AG08395 (cell line): ENCODE measurements at places on chromosomes 5 and 9.

- no peak for DNase-seq
These were observed 105.3 kb upstream of the SMC2 start for GRCh38 chr9:103988821-103989220.

DNA sequence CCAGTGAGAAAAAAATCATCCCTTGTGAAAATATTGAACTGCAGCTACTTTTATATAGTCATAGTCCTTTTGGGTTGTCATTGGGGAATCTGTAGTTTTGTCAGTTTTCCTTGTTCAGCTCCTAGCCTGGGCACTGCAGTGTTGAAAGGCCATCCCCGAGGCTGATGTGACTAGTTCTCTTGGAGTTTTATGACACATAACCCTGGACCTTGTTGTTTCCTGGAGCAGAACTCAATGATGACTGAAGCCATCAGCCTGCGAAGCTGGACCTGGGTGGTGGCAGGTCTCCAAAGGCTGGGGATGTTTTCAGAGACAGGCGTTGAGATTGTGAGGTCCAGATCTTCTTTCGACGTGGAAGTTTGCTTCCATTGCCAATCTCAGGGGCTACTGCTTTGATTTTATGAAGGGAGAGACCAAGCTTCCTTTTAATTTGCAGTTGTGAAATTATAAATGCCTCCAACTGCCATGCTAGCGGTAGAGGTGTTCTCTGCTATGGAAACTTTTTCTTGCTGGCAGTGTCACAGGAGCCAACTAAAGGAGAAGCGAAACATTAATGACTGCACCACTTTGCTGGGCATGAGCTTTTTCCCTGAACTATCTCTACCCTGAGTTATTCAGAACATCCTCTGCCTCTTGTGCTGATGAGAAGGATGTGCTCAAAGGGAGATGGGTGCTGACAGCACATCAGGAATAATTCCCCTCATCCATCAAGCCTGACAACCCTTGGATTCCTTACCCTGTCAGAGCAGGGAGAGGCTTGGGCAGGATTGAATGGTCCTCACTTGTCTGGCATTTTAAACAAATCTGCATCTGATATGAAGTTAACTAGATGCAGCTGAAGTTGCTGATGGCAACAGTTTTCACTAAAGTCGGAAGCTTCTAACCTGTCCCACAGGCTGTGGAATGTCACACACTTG lies 209.6 kb downstream of the MAST4 start:
- no peak for DNase-seq

- no peak for DNase-seq
These were observed 55.1 kb upstream of the S1PR3 start for GRCh38 chr9:88936132-88936531.

GRCh38 chr5:86500947-86501346 lies 116.8 kb upstream of the COX7C start:
- no peak for DNase-seq

DNA sequence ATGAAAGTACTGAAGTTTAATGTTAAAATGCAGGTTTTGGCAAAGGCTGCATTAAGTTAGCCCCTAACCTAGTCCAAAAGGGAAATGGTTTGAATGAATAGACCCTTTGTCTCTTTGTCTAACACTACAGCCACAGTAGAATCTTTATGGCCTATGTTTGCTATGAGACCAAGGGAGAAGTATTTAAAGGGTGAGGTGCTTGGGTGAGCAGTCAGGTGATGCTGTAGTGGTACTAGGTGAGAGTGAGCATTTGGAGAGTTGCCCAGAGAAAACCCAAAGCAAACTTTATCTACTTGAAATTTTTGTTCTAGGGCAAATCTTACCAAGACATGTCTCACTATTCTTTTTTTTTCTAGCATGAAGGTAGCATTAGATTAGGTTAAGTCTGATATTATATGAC lies 1961.4 kb upstream of the WWC1 start:
- no peak for DNase-seq

GRCh38 chr5:39143151-39143860 lies 69.1 kb upstream of the RICTOR start:
- DNase-seq, result no peak

DNA sequence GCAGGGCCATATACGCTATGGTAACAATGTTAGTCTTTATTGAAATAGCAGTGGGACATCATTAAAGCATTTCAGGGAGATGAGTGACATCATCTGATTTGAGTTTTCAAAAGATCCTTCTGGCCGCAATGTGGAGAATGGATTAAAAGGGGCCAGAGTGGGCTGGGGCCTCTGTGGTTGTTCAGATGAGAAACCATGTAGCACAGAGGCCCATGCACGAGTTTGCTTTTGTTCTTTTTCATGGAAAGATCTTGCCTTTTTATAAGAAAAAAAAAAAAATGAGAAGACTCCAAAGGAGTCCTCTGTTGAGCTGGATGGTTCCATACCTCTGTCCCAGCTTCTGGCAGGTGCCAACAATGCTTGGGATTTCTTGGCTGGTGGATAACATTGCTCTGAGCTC lies 173.5 kb upstream of the SPRY4 start:
- no peak for DNase-seq

- no peak for DNase-seq
These were observed 670 bp upstream of the PURA start for GRCh38 chr5:140113180-140113698.

DNA sequence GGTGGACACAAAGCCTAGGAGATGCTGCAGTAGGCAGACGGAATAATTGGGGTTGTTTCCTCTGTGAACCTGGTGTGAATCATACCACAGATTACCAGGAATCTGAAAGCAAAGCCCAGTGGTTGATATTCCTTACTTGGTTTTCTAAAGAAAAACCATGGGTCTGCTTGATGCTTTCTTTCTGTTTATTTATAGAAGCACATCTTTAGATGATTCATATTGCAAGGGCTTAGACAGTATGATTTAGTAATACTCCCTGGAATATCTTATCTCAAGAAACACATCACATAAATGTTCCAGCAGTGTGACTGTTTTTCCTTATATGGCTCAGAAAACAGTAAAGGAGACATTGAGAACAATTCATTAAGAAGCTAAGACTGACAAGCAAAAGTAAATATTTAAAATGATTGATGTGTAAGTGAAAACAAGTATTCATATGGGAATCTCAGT lies 623.3 kb downstream of the RAB3C start:
- DNase-seq, result no peak

DNA sequence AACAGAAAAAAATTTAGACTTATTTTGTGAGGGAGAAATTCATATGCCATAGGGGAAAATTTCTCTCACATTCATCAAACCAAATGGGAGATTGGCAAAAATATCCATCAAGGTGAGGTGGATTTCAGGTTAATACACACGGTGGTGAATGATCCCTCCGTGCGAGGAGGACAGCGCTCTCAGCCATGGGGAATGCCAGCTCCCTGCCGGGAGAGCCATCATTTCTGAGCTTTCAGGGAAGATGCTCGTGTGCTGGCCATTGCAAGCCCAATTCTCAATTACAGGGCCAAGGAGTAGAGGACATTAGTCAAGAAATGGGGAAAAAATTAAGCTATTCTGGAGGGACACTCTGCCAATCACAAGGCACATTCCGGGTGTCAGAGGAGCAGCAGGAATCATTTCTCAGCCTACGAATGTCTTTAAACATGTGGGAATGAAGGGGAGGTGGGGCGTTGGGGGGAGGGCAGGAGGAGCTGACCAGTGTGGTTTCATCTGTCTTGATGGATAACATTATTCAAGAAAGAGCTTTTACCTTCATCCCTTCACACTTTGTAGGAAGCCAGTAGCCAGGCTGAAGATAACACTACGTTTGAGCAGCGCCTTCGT lies 165.5 kb downstream of the DAB2IP start:
- no peak for DNase-seq

DNA sequence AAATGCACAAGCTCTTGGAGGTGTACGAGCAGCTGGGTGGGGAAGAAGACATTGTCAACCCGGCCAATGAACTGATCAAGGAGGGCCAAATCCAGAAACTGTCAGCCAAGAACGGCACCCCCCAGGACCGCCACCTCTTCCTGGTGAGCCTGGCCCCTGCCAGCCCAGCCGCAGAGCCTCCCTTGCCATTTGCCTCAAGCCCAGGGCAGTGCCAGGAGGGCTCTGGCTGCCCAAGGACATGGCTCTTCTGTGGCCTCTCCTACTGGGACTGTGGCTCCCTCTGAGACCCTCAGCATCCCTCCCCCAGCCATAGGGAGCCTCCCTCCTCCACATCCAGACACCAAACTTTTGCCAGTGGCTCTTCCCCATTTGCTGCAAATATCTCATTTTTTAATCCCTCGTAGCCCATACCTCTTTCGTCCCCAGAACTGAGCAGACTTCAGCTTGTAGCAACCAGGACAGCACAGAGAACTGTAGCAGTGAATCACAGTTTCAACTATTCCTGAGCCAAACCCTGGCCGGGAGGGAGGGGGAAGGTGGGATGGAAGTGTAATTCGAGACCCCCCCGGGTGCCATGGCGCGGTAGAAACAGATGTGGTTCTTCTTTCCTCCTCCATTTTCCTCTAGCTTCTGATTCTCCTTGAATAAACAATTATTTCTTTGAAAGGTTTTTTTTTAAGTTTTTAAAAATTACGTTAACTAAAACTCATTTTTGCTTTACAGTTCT lies 44.5 kb upstream of the SUSD3 start:
- DNase-seq, result no peak

GRCh38 chr5:42387563-42387962 lies 35.7 kb upstream of the GHR start:
- no peak for DNase-seq

DNA sequence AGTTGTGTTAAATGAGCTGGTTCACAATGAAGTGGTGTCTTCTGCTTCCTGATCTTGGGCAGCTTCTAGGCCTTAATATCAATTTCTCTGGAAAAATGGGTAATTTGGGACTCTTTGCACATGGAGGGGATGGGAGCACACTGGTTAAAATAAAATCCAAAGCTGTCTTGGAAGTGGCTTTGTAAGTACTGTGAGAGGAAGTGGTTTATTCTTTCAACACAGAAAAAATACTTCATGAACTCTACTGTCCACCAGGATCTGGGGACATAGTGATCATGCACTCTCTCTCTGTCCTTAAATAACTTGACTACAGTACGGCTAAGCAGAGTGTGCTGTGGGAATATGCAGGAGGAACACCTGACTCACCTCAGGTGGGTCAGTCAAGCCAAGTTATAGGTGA lies 2.4 kb downstream of the PCYOX1L start:
- DNase-seq, result no peak

- DNase-seq, result peak; percentile 14
These were observed 744 bp downstream of the OTULIN start for GRCh38 chr5:14665101-14665822.

- no peak for DNase-seq
These were observed 15.1 kb upstream of the CXCL14 start for GRCh38 chr5:135593886-135594285.

DNA sequence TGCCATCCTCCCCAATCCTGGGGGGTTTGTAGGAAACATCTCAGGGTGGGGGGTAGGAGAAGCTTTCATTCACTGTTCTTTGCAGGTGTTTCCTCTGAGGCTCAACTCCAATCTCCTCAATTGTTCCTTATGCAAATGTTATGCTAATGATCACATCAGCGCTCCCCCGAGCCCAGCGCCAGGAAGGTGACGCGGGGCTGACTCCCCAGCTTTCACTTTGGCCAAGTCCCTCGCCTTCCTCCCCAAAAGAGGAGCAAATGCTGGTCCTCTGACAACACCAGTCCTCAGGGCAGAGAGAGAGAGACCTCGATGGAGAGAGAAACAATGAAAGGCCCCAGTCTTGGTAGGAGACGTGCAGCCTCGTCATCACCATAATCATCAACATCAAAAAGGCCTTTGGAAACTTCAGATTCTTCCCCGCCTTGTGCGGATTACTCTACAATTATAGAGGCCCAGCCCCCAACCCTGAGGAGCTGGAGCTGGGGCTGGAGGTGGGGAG lies 39.1 kb downstream of the PCDH1 start:
- no peak for DNase-seq

- DNase-seq, result peak; percentile 79
These were observed 14.3 kb upstream of the NR4A3 start for GRCh38 chr9:99807276-99807852.

DNA sequence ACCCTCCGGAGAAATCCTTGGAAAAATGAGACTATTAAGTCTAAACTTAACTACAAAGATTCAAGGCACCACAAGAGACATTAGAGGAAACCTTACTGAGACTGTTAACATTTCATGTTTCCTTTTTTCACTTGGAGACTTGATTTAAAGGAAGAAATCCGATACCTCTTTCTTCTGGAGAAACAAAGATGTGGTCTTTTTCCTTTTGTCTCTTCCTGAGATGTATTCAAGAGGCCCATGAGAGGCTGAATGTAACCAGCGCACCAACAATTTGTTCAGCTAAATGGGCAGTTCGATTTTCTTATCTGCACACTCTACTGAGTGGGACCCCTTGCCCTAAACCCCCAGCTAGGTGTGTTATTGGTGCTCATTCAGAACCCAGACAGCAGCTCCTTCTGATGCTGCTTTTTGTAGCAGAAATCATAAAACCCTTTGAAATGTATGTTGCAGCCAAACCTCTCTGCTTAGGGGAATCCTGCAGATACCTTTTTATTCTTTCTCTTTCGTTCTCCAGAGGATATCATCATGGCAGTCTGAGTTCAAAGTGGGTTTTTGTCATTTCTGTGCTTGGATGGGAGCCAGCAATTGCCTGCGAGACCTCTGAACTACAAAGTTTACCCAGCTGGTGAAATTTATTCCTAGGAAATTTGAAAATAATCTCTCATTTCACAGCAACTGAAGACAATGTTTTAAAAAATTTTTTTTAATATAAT lies 41.9 kb upstream of the ACTBL2 start:
- DNase-seq, result no peak

GRCh38 chr5:73909474-73909873 lies 283.5 kb downstream of the ARHGEF28 start:
- no peak for DNase-seq

GRCh38 chr5:83827111-83827557 lies 106.5 kb upstream of the HAPLN1 start:
- DNase-seq, result peak; percentile 15

DNA sequence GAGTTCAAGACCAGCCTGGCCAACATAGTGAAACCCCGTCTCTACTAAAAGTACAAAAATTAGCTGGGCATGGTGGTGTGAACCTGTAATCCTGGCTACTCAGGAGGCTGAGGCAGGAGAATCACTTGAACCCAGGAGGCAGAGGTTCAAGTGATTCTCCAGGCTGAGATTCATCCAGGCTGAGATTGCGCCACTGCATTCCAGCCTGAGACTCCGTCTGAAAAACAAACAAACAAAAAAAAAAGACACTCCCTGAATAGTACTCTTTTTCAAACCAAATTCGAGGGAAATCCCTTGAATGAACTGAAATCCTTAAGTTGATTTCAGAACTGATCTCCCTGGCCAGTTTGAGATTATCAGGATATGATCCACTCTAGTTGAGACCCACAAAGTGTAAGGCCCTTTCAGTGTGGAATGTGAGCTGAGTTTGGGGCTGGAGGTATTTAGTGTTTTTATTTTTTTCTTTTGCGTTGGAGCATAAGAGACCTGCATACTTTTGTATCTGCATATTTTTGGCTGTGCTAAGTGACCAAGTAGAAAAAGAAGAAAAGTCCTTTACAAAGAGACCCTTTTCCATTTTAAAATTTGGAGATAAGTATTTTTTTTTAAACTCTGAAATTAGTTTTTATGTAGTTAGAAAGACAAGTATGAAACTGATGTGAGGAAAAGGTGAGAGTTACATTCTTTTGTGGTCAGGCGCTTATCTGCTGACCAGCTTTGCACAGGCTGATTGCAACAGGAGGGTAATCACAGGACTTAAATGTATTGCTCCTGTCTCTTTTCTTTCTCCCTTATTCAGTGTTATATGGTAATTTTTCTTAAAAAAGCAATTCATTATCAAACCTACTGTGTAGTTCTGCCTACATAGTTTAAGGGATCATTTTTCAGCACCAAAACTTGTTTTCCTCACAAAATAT lies 42.9 kb downstream of the TMEFF1 start:
- DNase-seq, result no peak
